ENCODE measurements at places on chromosomes 5 and 9. TPM values are rescaled to one million over a fixed set of nuclear protein-coding genes. Genes with fewer than 3 reads are reported as not detected.

Gene ARL10
- 1.4 TPM for total RNA-seq

Gene MSMP
- total RNA-seq = not detected

Gene SELENOP
- total RNA-seq = not detected

Gene C5orf24
- total RNA-seq = 53.9 TPM

Data from A375 (cell line).